Kidney tubule cell (primary cell): ENCODE measurements at places on chromosomes 5 and 9.

- no peak for DNase-seq
These were observed 77.7 kb upstream of the SPEF2 start for GRCh38 chr5:35540002-35540401.

GRCh38 chr5:133336121-133336968, 276.0 kb downstream of the FSTL4 start:
- DNase-seq = no peak

DNA sequence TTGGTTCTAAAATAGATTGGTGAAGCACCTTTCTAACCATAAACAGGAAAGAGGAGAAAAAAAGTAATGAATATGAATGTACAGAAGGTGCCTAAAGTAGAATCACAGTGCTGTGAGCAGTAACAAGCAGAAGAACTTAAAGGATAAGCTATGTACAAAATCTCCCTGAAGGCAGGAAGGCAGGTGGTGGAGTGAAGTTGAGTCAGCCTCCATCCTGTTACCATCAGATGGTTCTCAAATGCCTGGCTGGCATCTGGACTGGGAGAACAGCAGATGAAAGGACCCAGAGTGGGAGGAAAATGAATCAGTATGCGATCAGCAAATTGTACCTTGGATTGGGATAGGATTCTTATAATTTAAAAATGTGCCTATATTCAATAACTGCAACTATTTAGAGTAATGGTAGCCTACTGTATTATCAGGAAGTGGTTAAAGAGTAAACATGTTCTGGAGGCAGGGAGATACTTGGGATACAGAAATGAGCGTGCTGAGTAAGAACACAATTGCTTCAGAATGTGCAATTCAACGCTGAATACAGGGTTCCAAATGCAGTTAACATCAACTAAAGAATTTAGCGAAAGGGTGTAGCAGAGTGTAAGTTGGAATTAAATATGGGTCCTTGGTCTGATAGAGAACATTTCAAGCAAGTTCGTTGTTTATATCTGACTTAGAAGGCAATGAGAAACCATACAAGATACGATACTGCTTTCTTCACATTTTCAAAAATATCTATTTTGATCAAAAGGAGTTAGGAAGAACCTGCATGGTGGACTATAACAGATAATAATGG, 21.1 kb upstream of the FER start:
- peak; percentile 24 for DNase-seq

DNA sequence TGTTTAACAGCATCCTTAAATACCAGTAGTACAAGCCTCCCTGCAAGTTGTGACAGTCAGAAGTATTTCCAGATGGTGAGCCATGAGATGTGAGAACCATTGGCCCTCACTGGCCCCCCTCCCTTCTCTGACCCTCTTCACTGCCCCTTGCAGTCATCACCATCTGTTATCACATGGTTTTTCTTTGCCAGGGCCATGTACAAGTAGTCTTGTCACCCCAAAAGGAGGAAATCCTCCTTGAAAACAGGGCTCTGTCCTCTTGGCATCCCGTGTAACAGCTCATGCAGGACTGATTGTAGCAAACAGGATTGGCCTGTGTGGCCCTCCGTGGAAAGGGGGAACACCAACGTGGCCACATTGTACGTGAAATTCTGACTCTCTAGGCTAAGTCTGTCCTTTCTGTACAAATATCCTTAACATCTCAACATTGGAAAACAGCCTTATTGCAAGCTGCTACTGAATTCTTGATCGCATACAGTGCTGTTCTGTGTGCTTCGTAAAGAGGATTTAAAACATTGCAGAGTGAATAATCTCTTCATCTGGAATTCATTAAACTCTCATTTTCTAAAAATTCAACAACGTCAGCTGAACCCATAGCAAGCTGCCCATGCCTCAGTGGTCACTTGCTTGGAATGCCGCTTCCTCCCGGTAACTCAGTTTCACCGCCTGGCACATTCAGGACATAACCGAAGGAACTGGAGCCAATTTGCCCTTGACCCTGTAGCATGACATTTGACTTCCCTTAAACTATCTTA, 171.7 kb downstream of the ATPSCKMT start:
- no peak for DNase-seq

DNA sequence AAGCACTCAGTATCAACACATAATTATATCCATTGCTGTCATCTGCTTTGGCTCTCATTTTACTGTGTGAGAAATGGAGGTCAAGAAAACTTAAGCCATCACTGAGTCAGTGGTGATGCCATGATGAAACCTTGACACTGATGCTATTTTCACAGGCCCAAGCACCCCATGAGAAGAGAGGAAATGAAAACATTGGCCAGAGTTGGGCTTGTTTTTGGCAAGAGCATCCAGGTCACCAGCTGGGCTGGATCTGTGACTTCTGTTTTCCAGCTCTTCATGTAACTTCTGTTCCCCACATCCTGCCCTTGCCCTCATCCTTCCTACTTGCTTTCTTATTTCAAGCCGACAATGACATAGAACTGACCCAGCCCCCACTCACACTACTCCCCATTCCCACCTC, 10.0 kb downstream of the LCP2 start:
- DNase-seq = no peak

GRCh38 chr5:75828029-75828428, 110.8 kb upstream of the POC5 start:
- DNase-seq = no peak

- no peak for DNase-seq
These were observed 72.0 kb upstream of the DAP start for GRCh38 chr5:10832987-10833386.
